Cerebellar nuclear complex (tissue), 1 donor: ENCODE measurements at places on chromosomes 7 and 10.

DNA sequence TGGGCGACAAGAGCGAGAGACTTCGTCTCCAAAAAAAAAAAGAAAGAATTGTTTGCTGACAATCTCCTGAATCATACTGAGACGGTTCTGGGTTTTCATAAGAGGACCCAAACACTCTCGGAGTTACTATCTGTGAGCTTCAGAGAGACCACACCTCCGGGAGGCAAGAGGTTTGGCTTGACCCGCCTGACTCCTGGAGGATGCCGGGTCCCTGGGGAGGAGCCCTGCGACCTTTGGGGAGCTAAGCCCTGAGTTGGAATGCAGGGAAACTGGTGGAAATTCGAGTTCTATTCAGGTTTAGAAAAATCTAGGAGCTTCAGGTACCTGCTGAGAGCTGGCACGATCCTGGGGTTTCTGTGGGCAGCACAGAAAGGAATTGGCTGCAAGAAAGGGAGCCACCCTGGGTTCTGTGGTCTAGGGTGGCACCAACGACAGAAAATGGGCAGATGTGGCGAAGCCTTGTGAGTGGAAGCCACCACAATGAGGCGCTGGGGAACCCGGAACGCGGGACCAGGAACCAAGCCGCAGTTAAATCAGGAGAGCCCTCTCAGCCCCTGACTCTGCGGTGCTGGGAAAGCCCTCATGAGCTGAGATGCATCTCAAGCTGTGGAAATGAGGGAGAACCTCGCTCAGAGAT lies 21.9 kb upstream of the GATAD1 start:
- DNase-seq, result no peak

- no peak for DNase-seq
Measured at GRCh38 chr7:25894002-25894901, 257.7 kb upstream of the NFE2L3 start.

DNA sequence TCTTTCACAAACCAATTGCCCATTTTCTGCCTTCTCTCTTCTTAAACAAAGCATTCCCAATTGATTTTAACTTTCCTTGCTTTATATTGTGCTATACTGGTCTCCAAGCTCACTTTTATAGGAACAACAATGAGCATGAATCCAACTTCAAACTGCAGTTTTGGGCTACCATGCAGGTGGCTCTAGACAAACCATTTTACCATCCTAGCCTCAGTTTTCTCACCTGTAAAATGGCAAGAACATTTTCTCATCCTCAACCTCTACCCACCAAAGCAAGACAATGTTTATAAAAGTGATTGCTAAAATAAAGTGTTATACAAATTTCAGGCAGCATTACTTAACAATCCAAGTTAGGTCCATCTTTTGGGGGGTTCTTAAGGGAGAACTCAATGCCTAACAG lies 66.8 kb upstream of the ASAH2 start:
- no peak for DNase-seq

- DNase-seq, result no peak
Measured at GRCh38 chr7:74181821-74182220, 7.7 kb downstream of the EIF4H start.

- DNase-seq, result no peak
Measured at GRCh38 chr10:19791032-19791431, 25.2 kb upstream of the PLXDC2 start.

DNA sequence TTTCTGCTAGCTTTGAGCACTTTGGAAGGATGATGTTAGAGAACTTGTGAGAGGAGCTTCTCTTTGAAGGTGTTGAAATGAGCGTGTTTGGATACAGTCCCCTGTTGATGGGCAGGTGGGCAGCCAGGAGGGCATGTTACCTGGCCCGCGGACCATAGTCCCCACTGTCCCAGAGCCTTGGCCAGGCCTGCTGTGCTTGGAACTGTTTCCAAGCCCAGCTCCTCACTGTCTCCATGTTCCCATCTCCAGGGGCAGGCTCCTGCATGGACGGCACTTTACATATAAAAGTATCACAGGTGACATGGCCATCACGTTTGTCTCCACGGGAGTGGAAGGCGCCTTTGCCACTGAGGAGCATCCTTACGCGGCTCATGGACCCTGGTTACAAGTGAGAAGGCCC lies 27.2 kb upstream of the TRIM8 start:
- DNase-seq, result no peak

DNA sequence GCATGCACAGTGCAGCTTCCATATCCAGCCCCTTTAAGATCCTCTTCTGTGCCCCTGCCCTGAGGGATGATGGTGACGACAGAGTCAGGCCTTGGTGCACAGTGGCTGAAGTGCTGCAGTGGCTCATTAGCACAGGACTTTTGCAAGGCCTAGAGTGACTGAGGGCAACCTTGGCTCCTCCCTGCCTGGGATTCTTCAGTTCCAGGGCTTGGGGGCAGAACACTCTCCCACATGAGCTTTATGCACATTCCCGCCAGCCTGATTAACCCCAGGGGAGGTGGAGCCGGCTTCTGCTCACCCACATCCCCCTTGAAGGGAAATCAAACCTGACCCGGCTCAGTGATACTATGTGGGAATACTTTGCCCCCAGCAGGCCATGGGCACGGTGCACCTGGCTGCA lies 253.4 kb downstream of the GALNT17 start:
- no peak for DNase-seq

DNA sequence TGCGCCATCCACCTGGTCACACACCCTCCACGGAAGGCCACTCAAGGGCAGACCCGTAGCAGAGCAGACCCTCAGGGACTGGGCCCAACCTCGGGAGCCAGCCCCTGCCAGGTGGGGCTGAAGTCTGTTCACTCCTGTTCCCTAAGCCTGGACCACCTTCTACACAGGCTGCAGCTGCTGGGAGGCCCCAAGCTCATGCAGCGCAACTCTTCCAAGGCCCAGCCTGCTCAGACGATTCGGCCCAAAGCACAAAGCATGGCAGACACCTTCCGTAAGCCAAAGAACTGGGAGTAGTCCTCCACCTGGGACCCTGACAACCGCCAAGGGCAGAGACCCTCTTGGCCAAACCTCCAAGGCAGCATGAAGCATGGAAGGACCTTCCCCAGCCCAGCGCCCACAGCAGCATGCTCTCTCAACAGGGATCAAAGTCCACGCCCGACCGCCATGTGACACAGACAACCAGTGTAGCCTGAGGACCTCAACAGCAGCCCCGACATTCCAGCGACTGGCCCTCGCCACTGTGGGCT lies 11.5 kb downstream of the SHH start:
- DNase-seq, result no peak

- DNase-seq, result no peak
Measured at GRCh38 chr10:97017474-97017903, 168.3 kb downstream of the SLIT1 start.

GRCh38 chr7:5222841-5223411 lies 32.9 kb downstream of the WIPI2 start:
- no peak for DNase-seq

- no peak for DNase-seq
Measured at GRCh38 chr7:44265728-44266127, 59.7 kb downstream of the CAMK2B start.

- no peak for DNase-seq
Measured at GRCh38 chr7:127996253-127997071, 34.8 kb downstream of the LRRC4 start.

DNA sequence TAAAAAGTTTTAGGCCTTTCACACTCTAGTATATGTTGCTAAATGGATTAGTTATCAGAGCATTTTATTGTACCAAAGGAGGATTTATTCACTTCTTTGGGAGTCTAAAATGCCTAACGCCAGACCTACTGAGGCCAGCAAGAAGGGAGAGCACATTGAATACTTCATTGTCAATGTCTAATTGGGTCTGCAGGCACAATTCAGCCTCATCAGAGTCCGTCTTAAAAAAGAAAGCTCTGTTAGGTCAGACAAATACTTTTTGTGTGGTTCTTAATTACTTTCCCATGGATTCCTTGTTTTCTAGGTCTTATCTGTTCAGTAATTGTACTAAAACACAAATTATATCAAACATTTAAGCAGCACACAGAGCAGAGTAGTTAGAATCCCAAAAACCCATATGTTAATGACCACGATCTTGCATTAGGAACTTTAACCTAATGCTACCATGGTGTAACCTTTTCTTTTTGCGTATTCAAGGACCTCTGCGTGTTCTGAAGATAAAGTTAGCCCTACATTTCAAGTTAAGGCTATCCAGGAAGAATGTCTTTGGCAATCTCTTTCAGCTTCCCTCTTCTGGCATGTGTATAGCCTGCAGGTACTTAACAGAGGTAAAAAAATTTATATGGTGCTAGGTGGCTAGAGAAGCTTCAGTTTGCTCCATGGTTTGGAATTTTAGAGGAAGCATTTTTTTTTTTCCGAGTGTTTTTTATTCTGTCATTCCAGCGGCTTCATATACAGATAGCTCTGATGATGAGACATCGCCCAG lies 45.7 kb upstream of the STRIP2 start:
- DNase-seq, result no peak

DNA sequence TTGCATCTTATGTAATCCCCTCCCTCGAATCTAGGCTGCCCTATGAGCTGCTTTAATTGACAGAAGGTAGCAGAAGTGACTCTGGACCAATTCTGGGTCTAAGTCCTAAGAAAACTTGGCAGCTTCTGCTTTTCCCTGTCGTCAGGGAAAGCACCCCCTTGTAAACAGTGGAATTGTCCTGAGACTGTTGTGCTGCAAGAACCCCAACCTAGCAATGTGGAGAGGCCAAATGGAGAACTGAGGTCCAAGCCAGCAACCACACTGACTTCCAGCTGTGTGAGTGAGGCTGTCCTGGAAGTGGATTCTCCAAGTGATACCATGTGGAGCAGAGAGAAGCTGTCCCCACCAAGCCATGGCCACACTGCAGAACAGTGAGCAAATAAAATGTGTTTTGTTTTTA lies 75.5 kb downstream of the ARHGAP22 start:
- DNase-seq, result no peak

- DNase-seq, result no peak
Measured at GRCh38 chr10:70430493-70431445, 10.7 kb downstream of the NODAL start.

GRCh38 chr10:15884447-15884846 lies 24.1 kb upstream of the MINDY3 start:
- DNase-seq, result no peak

- DNase-seq, result no peak
Measured at GRCh38 chr10:4436103-4436502, 389.9 kb upstream of the AKR1E2 start.
